Activated CD8-positive, alpha-beta T cell treated with anti-CD3 and anti-CD28 coated beads, Interleukin-2, amount 10 ng/mL, durations not matched to agents 7 days and 5 days (primary cell): ENCODE measurements at places on chromosomes 5 and 9. TPM values are rescaled to one million over a fixed set of nuclear protein-coding genes. Genes with fewer than 3 reads are reported as not detected.

- DNase-seq, result no peak
Observed at GRCh38 chr5:124670722-124671184, 75.7 kb downstream of the ZNF608 start.

GRCh38 chr5:109965634-109966033, 275.9 kb downstream of the MAN2A1 start:
- DNase-seq, result no peak

- no peak for DNase-seq
Observed at GRCh38 chr5:158409507-158409906, 550.6 kb upstream of the CLINT1 start.

DNA sequence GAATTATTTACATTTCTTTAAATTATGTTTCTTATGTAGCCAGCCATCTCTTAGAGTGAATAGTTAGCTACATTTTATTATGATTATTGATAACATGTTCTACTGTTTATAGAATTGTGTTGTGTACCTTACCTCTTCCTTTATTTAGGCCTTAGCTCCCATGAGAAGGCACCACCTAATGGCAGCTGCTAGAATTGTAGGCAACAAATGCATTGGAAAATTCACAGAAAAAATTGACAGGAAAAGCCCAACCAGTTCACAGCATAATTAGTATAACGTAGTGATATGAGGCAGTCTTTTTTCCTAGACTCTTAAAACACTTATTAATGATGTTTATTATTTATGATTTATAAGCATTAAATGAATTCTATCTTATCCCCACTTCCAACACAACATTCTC, 175.8 kb downstream of the WDR70 start:
- DNase-seq, result no peak

GRCh38 chr9:35110327-35110761, 5.3 kb downstream of the ATOSB start:
- DNase-seq, result no peak

- DNase-seq, result no peak
Observed at GRCh38 chr9:129567842-129568559, 52.9 kb downstream of the C9orf50 start.

DNA sequence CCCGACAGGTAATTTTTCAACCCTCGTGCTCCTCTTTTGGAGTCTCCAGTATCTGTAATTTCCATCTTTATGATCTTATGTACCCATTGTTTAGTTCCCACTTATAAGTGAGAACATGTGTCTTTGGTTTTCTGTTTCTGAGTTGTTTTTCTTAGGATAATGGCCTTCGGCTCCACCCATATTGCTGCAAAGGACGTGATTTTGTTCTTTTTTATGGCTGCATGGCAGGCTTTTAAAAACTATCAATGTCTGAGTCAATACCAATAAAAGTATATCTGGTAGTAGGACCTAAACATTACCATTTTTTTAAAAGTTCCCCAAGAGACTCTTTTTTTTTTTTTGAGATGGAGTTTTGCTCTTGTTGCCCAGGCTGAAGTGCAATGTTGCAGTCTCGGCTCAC, 3.9 kb upstream of the SLC26A2 start:
- no peak for DNase-seq

- peak; percentile 53 for DNase-seq
Observed at GRCh38 chr5:7754997-7755596, 95.8 kb downstream of the CFAP90 start.

DNA sequence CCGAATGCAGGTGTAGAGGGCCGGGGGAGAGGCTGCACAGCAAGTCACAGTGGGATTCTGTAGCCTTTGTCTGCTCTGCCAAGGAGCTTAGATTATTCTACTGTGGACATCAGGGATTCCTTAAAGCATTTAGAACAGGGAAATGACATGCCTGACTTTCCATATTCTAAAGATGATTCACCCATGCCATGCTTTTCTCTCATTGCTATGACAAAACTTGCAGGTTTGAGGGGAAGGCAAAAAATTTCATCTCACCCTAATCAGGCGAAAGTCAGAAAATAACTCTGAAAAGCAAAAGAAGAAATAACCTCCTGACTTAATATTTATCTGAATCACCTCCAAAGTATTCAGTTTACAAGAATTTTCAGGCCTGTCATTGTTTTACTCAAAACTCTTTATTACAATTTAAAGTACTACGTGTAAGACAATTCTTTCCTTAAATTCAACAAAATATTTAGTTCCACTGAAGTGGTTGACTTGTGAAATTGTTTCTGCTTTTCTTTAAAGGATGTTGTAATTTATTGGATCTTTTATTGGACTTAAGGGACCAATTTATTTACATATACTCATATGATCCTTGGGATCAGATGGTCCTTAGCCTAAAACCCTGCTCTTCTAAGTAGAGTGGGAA, 30.0 kb upstream of the GAS1 start:
- no peak for DNase-seq

DNA sequence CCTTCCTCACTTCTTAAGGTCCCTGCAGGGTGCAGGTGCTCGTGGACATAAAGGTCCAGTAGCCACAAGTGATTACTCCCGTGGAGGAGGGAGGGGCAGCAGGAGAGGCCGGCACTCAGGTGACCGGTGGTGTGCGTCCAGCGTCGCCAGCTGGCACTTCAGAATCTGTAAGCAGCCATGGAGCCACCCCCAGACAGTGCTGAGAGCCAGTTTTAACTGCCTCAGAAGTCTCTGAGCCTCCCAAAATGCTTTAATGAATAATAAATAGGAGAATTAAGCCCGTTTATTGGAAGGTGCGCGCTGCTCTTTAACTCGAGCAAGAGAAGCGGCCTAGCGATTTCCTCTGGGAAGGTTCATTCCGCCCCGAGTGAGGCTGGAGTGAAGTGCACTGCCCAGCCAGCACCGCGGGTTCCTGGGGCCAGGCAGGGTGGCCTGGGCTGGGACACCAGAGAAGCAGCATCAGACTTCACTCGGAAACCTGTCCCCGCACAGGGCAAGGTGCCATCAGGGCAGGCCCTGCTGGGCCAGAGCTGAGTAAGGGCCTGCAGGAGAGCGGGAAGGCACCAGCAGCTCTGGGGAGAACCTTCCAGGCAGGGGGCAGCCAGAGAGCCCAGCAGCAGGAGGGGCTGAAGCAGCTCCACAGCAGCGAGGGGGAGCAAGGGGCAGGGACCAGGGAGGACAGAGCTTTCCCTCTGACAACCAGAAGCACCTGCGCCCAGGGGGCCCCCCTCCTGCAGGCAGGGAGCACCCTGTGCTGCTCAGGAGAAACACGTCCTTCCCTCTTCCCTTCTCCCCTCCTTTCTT, 61.2 kb downstream of the VAV2 start:
- DNase-seq, result no peak

DNA sequence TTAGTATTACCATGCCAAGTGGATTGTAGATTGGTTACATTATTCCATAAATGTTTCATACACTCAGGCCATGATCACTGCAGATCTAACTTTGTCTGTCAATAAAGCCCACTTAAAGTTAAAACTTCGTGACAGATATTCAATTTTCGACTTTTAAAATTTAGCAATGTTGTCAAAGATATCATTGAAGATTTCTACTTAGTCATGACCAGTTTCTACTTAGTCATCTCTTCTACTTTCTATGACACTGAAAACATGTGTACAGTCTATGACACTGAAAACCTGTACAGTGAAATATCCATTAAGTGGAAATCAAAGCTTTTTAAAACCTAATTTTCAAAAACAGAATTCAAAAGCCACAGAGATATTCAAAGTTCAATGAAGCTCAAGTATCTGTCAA, 258.2 kb downstream of the MCTP1 start:
- DNase-seq, result no peak

DNA sequence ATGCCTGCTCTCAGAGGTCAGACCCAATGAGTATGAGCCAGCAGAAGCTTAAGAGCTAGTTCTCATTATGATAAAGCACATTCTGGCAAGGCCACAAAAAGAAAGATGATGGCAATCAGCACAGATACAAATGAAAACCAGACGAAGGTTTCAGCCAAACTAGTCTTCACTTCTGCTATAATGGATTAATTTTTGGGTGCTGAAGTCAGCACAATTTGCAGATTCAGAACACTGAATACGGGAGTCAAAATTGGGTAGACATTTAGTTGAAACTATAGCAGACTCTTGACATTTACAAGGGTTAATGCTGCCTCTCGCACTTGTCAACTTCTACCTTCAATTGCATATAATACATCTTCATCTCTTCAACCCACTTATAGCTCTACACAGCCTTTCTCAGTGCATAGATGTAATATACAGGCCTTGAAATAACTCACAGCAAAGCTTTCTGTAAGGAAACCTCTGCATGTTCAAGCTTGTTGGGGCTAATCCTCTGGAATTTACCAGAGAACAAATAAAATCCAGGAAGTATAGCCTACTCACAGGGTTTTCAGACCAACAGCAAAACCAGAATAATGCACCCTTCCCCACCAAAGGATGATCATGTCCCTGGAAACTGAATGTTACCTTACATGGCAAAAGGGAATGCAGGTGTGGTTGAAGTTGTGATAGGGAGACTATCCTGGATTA, 77.1 kb downstream of the BAAT start:
- DNase-seq, result no peak

- DNase-seq, result no peak
Observed at GRCh38 chr5:154944716-154945115, 3.8 kb downstream of the MRPL22 start.

GRCh38 chr5:179055841-179056240, 4.3 kb upstream of the ZNF354C start:
- DNase-seq, result no peak

DNA sequence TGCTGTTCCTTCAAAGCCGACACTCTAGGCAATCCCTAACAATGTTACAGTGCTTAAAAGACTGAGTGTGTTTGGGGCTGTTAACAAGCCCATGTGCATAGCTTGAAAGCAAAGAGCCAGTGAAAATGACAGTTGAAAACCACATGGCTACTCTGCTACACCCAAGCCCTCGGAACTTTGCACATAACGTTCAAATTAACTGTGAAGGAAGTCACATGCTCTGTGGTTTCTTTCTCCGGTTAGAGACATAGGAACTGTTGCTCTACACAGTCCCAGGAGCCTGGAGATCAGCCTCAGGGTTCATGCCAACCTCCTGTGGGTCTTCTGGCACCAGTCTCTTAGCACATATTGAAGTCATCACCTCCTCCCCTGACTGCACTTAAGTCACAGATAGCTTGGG, 51.1 kb downstream of the C9orf152 start:
- DNase-seq, result peak; percentile 71

GRCh38 chr5:154174091-154174490, 16.4 kb upstream of the GALNT10 start:
- DNase-seq, result no peak

DNA sequence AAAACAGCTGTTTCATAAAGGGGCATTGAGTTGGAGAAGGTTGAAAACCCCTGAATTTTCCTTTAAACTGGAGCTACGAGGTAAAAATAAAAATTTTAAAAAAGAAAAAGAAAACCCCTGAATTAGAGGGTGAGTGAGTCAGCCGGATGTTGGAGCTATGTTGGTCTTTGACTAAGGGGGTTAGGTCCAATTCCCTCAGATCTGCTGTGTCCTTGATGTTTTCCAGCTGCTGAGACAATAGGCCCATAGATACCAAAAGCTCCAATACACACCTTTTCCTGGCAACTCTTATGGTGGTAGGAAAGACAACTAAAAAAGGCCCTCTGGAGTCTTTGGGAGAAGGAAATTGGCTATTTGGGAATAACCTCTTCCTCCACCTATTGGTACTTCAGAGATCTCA, 79.4 kb upstream of the SAP30L start:
- no peak for DNase-seq

DNA sequence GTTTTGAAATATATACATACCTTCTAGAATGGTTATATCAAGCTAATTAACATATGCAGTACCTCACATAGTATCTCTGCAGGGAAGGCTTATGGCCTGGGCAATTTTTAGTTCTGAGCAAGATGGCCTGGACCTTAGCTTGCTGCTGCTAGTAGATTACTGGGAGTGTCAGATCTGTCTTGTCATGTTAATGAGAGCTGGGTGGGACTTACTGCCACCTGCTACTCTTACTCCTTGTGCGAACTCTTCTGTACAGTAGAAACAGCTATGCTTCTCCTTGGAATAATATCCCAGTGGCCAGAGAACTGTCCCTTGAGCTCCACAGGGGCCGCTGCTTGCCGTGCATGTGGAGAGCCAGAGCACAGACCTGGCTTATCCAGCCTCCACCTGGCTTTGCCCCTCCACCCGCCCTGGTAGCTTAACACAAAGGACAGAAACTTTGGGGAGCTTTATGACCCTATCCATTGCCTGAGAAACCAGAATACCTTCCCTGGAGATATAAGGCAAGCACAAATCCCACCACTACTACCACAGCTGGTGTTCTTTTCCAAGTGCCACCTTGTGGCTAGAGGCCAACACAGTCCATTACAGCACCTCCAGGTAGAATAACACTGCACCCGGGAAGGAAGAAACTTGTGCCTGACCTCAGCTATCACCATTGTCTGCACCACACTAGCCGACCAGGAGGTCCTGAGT, 74.4 kb upstream of the RUSC2 start:
- DNase-seq, result no peak

- no peak for DNase-seq
Observed at GRCh38 chr5:180791611-180792213, 10.9 kb downstream of the MGAT1 start.

GRCh38 chr5:99000876-99001275, 72.1 kb upstream of the CHD1 start:
- DNase-seq, result no peak

DNA sequence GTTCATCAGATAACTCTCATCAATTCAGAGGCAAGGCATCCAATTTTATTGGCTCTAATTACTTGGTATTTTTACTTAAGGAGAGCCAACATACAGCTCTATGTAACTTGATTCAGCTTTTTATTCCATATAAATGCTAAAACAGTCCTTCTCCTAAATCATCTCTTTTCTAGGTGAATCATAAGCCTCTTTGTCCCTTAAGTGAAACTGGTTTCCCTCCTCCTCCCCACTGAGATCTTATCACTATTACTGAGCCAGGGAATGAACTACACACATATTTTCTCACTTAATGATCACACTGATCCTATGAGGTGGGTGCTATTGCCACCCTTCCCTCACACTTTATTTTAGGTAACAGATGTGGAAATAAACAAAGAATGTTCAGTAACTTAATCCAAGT, 1143.8 kb downstream of the MAT2B start:
- DNase-seq, result no peak

Gene STX17
- total RNA-seq, result 40.0 TPM

Gene PCDHGA4
- not detected for total RNA-seq

Gene COL27A1
- 0.99 TPM for total RNA-seq

Gene DIAPH1
- total RNA-seq, result 286 TPM

Gene FUT7
- 2.5 TPM for total RNA-seq

Gene SPOCK1
- not detected for total RNA-seq

Gene KCNIP1
- not detected for total RNA-seq

Gene SPATA6L
- 0.76 TPM for total RNA-seq

Gene GPR150
- 0.83 TPM for total RNA-seq

Gene ZCCHC9
- total RNA-seq, result 29.9 TPM

Gene ECSCR
- total RNA-seq, result not detected

Gene NUDT12
- total RNA-seq, result 0.40 TPM

Gene SPEF2
- 5.1 TPM for total RNA-seq

Gene TAF11L5
- total RNA-seq, result not detected

Gene SUSD3
- 57.9 TPM for total RNA-seq

Gene CIZ1
- total RNA-seq, result 121 TPM

Gene ANXA6
- 481 TPM for total RNA-seq
